ENCODE measurements at places on chromosomes 13 and 19. TPM values are rescaled to one million over a fixed set of nuclear protein-coding genes. Genes with fewer than 3 reads are reported as not detected.

DNA sequence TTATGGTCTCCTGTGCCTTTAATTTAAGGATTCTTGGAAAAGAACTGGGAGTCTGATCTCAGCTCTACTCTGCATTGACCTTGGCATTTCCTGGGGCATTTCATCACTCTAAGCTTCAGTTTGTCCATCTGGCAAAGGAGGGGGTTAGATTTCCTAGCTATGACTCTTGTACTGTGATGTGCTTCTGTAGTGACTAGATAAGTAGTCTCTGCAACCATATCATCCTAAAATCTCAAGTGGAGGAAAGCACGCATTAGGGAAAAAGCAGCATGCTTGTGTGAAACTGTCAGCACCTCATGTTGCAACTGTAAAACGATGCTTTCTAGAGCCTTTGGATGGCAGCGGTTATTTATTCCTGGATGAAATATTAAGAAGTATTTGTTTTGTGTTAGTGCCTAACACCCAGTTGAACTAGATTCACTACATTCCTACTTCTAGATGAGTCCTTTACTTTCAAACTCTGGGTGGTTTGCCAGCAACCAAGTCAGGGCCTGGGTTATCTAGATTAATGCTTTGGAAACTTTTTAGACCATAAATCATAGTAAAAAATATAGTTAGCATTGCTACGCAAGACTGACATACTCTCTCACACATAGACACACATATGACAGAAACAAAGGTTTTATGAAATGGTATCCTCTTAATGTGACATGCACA, 6.8 kb downstream of the WDFY2 start:
- DNase-seq = peak; percentile 24
- peak overlapping the region; percentile 10 for H3K27ac ChIP-seq
- no peak overlapping the region for H3K4me3 ChIP-seq
- H3K27me3 ChIP-seq = no peaks in the 10 kb centered on the region
- peaks cover 14% of the 10 kb centered on the region for H3K4me1 ChIP-seq
- H3K36me3 ChIP-seq = no peaks in the 10 kb centered on the region

DNA sequence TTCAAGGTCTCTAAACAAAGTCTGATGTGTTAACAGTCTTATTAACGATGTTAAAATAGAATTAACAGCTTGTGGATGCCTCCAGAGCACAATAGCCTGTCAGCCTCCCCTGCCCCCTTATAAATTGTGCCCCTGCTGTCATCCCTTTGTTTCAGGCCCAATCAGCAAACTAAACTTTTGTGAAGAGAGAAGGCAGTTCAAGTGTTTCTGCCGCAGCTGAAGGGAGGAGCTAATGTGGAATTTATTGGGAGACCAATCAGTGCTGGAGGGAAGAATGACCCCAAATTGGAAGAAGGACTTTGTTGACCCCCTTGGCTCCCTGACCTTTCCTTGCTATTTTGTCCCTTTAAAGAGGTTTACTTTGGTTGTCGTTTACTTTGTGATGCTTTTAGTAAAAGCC, 160.5 kb downstream of the TM9SF2 start:
- H3K4me1 ChIP-seq = no peaks in the 10 kb centered on the region
- H3K27ac ChIP-seq = no peak overlapping the region
- no peaks in the 10 kb centered on the region for H3K27me3 ChIP-seq
- no peak for DNase-seq
- no peak overlapping the region for H3K4me3 ChIP-seq

DNA sequence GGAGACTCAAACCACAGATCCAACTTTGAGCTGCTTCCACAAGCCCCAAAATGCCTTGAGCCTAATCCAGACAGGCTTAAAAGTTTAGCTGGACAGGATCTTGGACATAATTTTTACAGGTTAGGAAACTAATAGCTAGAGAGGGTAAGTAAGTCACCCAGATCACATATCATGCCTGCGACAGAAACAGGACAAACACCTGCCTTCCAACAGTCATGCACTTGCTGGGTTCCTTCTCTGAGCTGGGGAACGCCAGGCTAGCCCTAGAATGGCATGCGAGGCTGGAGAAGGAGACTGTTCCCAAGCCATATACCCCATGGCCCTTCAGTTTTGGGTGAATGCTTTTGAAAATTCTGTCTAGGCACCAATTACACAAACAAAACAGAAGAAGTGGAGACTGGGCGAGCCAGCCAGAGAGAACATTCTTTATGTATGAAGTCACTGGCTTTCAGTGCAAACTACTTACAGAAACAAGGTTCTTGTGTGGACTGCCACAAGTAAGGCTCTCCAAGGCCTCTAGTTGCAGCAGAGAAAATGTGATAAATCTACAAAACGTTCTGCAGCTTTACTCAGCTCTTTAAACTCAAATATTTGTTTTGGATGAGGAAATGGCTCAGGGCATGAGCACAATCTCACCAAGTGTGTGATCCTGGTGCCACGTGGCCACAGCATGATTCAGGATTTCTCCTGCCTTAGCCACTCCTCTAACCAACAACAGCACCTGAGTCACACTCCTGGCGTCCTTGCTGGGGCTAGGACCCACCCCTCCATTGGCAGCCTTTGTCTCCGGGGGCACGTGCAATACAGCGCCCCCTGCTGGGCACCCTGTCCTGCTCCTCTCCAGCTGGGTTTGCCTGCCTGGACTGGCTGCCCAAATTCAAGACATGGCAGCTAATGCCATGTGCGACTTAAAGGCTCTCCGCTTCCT, 73.4 kb upstream of the UBL3 start:
- H3K4me1 ChIP-seq = no peaks in the 10 kb centered on the region
- no peaks in the 10 kb centered on the region for H3K27me3 ChIP-seq
- no peaks in the 10 kb centered on the region for H3K36me3 ChIP-seq
- H3K4me3 ChIP-seq = no peak overlapping the region
- H3K27ac ChIP-seq = peak overlapping the region; percentile 88
- DNase-seq = peak; percentile 89

DNA sequence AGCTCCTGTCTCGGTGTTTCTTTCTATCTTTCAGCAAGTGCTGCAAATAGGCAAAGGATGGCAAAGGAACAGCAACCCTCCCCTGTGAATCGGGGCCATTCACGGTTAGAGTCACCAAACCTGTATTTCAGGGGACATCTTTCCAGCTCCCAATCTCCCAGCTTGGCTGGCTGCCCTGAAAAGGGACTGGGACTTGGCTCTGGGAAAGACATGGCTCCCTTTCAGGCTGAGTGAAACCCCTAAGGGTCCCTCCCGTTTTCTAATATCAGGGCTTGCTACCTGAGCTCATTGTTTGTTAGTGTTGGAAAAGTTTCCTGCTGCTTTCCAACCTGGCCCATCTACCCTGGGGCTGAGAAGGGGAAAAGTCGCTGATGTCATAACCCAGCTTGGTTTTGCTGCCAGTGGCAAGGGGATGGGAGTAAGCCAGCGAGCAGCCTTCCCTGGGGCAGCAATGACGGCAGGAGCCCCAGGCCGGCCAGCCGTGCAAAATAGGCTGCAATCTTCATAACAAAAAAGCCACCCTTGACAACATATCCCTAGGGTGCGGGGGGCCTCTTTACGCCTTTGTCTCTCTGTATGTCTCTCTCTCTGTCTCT, 29.9 kb downstream of the SERP2 start:
- no peaks in the 10 kb centered on the region for H3K36me3 ChIP-seq
- DNase-seq = no peak
- no peaks in the 10 kb centered on the region for H3K27me3 ChIP-seq
- H3K4me1 ChIP-seq = no peaks in the 10 kb centered on the region
- H3K4me3 ChIP-seq = no peak overlapping the region

C19orf44 gene
- 8.2 TPM for total RNA-seq

SHISA7 gene
- total RNA-seq = not detected
